ENCODE measurements at places on chromosomes 12 and 14.
A peak's percentile ranks its signal among the peaks of the same experiment; 100 is the strongest.

DNA sequence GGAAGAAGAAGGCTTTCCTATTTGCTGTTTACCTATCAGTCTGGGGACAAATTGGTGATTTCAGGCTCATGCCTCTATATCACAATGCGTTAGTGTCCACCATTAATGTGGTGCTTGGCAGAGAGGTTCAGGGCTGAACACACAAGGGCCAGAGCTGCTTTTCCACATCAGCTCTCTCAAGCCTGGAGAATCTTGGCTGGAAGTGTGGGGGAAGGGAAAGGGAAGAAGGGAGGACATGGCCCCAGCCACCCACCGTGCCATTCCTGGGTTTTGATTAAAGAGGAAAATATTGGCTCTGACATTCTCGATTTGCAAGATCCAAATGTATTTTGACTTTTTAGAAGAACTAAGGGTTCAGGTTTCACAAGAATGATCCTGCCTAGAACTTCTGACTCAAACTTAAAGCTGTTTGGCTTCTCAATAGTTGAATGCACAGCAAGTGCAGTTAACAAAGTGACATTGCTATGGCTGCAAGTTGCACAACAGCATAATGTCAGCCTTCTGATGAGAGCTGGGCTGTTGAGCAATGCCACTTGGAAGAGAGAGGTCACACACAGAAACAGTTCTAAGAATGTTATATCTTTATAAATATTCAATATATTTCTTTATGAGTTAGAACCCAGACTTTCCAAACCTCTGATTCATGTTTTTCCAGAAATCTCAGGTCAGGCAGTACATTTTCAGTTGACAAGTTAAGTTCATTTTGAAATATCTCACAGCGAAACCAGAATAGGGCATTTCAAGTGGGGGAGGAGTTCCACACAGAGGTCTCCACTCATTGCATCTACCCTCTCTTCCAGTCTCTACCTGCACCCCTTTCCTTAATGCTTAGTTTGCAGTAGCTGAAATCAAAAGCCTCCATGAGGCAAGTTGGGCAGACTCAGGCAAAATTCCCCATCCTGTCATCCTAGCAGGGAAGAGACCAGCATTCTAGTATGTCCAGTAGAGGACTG, 25.3 kb downstream of the IGF1 start:
- no peaks in the 10 kb centered on the region for H3K4me1 ChIP-seq
- DNase-seq = no peak
- H3K4me3 ChIP-seq = no peak overlapping the region
- no peak overlapping the region for H3K27ac ChIP-seq
- no peaks in the 10 kb centered on the region for H3K36me3 ChIP-seq
- no peaks in the 10 kb centered on the region for H3K27me3 ChIP-seq

DNA sequence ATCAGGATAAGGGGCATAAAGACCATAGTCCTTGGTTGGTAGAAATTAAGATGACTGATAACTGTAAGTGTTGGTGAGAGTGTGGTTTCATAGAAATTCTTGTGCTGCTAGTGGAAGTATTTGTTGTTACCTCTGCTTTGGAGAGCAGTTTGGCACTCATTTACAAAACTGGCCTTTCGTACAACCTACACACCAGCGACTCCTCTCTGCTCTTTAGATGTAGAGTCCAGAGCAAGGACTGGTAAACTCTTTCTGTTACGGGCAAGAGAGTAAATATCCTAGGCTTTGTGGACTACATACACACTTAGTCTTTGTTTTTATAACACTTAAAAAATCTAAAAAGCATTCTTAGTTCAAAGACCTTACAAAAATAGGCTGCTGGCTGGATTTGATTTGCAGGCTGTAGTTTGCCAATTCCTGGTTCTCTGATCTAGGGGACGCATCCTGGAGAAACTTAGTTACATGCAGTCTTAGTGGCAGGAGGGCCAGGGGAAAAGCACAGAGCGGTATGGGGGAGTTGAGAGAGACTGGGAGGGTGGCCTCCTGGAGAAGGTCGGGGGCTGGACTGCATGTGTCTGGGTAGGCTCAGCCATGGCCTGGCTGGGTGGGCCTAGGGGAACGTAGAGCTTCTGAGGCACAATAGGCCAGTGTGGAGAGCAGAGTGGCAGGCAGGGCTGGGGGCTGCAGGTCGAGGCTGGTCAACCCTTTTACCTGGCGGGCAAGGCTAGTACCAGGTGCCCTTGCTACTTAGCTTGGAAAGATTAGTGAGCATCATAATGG, 55.3 kb upstream of the AMN start:
- H3K27me3 ChIP-seq = no peaks in the 10 kb centered on the region
- peaks cover 10% of the 10 kb centered on the region for H3K36me3 ChIP-seq
- H3K27ac ChIP-seq = no peak overlapping the region
- H3K4me1 ChIP-seq = no peaks in the 10 kb centered on the region
- H3K4me3 ChIP-seq = 0 out of 3 replicates have a peak overlapping the region, but pooled peaks have one; percentile 14

- DNase-seq = no peak
- H3K27me3 ChIP-seq = no peaks in the 10 kb centered on the region
- no peak overlapping the region for H3K4me3 ChIP-seq
Observed at GRCh38 chr14:80536456-80536855, 325.2 kb upstream of the DIO2 start.

DNA sequence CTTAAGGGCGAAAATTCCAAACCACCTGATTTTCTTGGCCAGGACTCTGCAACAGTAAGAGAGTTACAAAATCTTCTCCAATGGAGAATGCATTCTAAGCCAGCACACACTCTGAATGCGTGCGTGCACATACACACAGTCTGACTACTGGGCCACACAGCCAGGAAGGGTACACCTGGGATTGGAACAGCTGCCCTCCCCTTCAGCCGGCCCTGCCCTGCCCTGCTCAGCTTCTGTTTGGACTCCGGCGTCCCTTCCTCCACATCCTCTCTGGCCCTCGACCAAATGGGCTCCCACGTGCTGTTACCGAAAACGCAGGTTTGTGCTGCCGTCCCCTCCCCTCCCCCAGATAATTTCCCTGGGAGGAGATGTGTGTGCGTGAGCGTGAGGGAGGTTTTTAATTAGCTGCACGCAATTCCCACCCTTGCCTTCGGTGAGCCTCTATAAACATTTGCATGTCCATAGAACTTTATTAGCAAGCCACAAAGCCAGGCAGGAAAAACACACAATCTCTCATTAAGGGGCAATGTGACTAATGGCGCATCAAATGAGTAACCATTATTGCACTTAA, 43.0 kb downstream of the CCNK start:
- no peak overlapping the region for H3K27ac ChIP-seq
- no peaks in the 10 kb centered on the region for H3K36me3 ChIP-seq

DNA sequence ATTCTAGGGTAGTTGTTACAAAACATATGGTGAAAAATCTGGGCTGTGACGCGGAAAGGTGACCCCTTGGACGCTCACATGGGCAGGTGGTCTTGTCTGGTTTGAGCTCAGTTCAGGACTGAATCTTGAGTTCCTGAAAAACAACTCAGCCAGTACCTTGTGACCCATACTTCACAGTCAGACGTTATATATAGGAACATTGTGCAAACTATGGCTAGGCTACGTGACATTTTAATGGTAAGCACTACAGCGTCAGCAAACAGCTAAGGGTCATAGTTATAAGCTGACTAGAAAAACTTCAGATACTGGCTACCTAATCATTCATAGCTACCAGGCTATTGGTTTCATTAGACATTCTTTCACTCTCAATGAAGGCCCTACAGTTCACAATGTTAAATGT, 14.8 kb upstream of the EDDM3A start:
- H3K27ac ChIP-seq = no peak overlapping the region
- no peak overlapping the region for H3K4me3 ChIP-seq
- H3K27me3 ChIP-seq = no peaks in the 10 kb centered on the region
- no peaks in the 10 kb centered on the region for H3K4me1 ChIP-seq

DNA sequence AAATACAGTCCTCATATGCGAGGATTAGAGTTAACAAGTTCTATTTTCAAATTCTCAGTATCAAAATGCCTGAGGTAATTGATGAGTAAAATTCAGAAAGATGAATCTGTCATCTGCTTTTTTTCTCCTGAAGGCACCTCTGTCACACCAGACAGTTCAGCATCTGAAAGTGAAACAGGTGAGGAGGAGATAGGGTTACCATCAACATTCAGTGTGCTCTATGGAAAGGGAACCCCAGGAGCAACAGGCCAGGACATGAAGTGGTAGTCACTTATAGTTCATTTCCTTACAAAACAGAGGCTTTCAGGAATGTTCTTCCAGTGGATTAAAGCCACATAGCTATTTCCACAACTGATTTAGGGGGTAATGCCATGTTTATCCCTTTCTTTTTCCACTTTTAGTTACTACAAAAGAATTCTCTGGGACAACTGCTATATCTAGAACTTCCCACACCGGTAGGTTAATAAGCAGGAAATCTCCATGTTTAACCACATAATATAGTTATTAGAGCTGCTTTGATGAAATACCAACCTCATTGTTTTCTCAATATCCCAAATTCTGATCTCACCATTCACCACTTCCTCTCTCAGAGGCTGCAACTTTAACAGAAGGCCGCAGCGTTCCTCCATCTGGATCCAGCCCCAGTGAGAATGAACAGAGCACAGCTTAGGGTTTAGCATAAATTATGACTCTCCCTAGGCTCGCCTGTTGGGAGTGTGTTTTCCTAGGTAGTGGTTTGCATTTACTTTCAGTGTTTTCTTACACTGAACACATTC, 177.0 kb upstream of the CNTN1 start:
- no peaks in the 10 kb centered on the region for H3K27me3 ChIP-seq
- DNase-seq = no peak
- no peak overlapping the region for H3K27ac ChIP-seq
- no peak overlapping the region for H3K4me3 ChIP-seq
- H3K4me1 ChIP-seq = peaks cover 3% of the 10 kb centered on the region

DNA sequence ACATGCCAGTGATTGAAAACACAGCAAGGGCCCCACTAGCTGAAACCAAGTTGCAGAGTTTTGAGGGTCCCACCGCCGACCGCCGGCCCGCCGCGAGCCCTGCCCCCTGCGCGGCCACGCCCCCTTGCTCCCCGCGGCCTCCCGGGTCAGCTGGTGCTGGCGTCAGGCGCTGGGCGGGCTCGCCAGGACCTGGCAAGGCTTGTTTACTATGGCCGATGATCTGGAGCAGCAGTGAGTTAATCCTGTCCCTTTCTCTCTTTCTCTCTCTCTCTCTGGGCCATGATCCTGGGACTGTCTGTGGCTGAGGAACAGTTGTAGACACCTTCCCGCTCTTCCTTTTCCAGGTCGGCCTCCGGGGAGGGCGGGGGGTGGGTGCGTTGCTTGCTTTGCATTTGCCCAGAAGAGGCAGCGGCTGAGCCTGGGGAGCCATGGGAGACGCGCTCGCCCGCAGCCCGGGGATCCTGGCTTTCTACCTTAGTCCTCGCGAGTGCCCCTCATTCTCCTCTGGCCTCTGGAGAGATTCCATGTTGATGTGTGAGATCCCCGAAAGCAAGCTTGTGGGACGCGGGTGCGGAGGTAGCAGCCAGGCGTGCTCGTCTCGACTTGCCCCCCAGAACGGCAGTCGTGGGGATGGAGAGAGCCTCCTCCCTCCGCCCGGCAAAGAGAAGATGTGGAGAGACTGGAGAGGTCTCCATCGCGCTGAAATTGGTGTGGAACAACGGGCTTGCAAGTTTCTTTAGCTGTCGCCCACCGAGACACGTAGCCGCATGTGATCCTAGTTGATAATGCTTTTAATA, at the start of gene ABHD4:
ABHD4 (plus strand) TSS at position 202 of the 797 bp plus-strand sequence; CDS start at position 209, 7 bp downstream.
- peak within 1 kb of the TSS; percentile 99 for H3K4me3 ChIP-seq
- no peaks in the 10 kb centered on the region for H3K27me3 ChIP-seq
- H3K27ac ChIP-seq = no peak within 1 kb of the TSS
- peaks cover 14% of the 10 kb centered on the region for H3K36me3 ChIP-seq
- DNase-seq = peak; percentile 84

DNA sequence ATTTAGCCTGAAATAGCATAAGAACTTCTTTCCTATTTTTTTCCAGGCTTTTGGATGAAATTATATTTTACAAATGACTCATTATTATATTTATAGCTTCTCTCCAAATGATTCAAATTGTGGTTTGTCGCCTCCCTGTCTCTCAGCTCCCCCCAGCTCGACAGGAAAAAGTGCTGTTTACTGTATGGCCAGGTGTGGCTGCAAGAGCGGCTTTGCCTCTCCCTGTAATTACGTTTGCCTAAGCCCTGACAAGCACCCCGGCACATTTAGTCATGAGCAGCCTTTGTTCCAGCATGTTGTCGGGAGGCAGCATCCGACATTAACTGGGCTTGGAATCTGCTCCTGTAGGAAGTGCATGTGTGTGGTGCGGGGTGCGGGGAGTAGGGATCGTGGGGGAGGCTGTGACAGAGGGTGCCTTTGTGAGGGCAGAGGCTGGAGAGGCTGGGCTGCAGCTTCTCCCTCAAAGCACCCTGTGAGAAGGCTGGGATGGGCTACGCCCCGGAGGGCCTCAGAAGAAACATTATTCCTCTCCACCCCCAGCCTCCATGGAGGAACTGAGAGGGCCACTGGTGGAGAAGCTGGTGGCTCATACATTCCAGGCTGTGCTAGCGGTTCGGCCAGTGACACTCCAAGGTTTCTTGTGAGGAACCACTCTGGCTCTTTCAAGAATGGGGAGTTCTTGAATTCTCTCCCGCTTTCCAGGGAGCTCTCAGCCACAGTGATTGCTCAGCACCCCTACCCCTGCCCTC, 42.1 kb upstream of the CTDSP2 start:
- no peak overlapping the region for H3K27ac ChIP-seq
- H3K4me1 ChIP-seq = peaks cover 4% of the 10 kb centered on the region
- H3K36me3 ChIP-seq = no peaks in the 10 kb centered on the region
- DNase-seq = peak; percentile 72

GRCh38 chr12:14892726-14893505, 7.3 kb upstream of the MGP start:
- H3K36me3 ChIP-seq = no peaks in the 10 kb centered on the region
- peaks cover 2% of the 10 kb centered on the region for H3K4me1 ChIP-seq
- H3K4me3 ChIP-seq = no peak overlapping the region
- no peak overlapping the region for H3K27ac ChIP-seq

DNA sequence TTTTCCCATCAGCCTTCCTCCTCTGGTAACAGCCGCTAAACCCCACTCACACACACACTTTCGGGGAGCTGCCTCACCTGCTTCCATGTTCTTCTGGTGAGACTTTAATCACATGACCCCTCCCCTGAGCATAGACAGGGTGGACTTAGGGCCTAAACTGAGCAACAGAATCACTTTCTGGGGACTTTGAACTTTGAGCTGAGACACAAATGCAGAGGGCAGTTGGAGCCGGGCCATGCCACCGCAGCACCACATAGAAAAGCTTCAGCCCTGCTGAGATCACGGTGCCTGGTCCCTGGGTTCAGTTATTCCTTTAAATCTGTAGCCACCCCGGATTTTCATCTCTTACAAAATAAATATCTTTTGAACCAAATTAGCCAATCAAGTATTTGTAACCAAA, 18.4 kb upstream of the MAP3K9 start:
- H3K27me3 ChIP-seq = no peaks in the 10 kb centered on the region
- no peak for DNase-seq
- no peaks in the 10 kb centered on the region for H3K36me3 ChIP-seq

GRCh38 chr12:81991868-81992267, 232.7 kb upstream of the PPFIA2 start:
- H3K27me3 ChIP-seq = no peaks in the 10 kb centered on the region
- no peak for DNase-seq
- H3K36me3 ChIP-seq = no peaks in the 10 kb centered on the region
- H3K4me1 ChIP-seq = no peaks in the 10 kb centered on the region

- peak; percentile 41 for DNase-seq
- H3K27ac ChIP-seq = no peak overlapping the region
- peak overlapping the region; percentile 56 for H3K4me3 ChIP-seq
Observed at GRCh38 chr12:26830783-26831551, 2.0 kb downstream of the ITPR2 start.

GRCh38 chr12:6768990-6769389, 2.8 kb downstream of the PTMS start:
- no peak overlapping the region for H3K27ac ChIP-seq
- peaks cover 28% of the 10 kb centered on the region for H3K36me3 ChIP-seq
- H3K4me3 ChIP-seq = peak overlapping the region; percentile 92
- peaks cover 10% of the 10 kb centered on the region for H3K4me1 ChIP-seq
- DNase-seq = peak; percentile 91
